Forelimb muscle (tissue), 1 donor: ENCODE measurements at places on chromosomes 2 and 18.

- DNase-seq: no peak
Observed at GRCh38 chr18:32851936-32852335, 79.1 kb upstream of the KLHL14 start.

- DNase-seq: no peak
Observed at GRCh38 chr18:8726281-8726680, 20.9 kb downstream of the MTCL1 start.

GRCh38 chr2:62266433-62267038 is 70.6 kb downstream of the B3GNT2 start:
- no peak for DNase-seq

- DNase-seq: no peak
Observed at GRCh38 chr2:97736185-97736584, 22.8 kb downstream of the ZAP70 start.

DNA sequence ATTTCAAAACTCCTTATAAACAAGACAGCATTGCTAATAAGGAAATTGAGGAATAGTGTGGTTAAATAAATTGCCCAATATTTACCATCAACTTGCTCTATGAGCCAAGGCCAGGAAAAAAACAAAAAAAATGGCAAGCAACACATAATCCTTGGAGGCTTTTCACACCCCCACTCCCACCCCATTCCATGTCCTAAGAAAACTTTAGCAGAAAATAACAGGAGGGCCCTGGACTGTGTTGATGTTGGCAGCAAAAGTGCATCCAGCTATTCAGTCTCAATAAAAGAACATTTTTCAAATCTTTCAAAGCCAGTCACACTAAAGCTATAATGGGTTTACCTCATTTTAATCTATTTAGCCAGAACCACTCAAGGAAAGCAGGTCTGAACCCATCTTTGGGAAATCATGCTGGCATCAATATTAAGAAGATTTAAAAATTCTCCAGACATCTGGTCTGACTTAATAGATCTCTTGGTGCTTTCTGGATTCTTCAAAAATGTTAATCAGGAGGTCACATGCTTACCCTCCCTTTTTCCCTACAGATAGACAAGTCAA is 34.6 kb upstream of the STK17B start:
- no peak for DNase-seq

GRCh38 chr2:211371465-211371864 is 815.1 kb downstream of the CPS1 start:
- no peak for DNase-seq

DNA sequence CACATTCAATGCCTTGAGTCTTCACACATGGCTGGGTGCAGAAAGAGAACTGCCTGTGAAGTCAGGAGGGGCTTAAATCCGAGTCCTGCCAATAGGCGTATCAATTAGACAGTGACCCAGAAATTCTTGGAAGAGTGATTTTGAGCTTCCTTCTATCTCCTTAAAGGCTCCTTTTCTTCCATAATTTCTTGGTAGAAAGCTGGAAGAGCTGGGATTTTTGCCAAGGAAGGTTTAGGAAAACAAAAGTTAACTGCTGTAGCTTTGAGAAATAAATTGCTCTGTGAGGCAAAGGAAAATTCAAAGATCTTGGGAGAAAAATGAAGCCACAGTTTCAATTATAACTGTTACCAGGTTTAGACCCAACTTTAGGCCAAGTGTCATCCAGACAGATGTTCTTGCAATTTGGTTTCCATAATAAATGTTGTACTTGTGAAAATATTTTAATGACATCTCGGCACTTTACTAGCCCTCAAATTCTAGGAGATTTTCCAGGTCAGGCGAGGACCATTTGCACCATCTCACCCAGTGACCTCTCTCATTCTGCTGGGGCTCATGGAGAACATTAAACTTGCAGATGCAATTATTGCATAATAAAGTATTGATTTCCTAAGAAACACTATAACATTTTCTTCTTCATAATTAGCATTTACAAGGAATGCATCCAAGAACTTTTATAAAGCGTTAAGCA is 329.7 kb upstream of the MEIS1 start:
- DNase-seq: peak; percentile 70

- DNase-seq: no peak
Observed at GRCh38 chr18:39802648-39803229, 2152.3 kb upstream of the PIK3C3 start.

GRCh38 chr2:191512216-191512835 is 165.6 kb upstream of the NABP1 start:
- no peak for DNase-seq

- no peak for DNase-seq
Observed at GRCh38 chr18:62566199-62566598, 43.4 kb downstream of the ZCCHC2 start.

DNA sequence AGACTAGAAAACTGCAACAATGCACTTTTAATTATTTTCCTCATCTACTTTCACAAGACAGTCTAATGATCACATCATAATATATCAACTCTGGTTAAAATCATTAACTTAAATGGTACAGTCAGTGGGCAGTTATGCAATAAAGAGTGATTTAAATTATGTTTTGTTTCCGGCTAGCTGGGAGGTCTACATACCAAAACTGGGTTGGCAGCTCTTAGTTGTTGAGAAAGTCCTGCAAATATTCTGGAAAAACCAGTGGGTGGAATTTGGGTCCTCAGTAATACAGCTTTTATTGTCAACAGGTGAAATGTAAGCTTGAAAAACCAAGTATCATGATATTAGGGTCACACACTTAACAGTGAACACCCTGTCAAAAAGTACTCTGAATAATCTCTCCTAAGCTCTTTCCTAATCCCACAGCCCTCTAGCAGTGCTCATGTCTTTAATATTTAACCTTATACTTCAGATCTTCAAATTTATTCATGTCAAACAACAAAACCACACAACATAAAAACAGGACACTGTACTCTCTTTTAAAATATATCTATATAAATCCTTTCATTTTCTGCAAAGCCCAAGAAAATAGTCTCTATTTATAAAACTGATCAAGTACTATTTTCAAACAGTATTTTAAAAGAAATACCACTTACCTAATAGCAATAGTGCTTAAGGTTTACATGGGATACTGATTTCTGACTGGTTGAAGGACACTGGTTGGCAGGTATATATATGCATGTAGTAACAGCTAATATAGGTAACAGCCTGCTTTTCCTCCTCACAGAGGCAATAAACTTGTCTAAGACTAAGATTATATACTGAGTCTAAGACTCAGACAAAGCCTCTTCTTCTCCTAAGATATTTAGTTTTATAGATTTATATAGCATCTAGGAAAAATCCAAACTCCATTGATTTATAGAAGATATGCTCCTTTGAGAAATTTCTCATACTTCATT is 103.8 kb downstream of the GAREM1 start:
- no peak for DNase-seq

GRCh38 chr2:56133441-56133840 is 50.3 kb upstream of the CCDC85A start:
- DNase-seq: no peak

DNA sequence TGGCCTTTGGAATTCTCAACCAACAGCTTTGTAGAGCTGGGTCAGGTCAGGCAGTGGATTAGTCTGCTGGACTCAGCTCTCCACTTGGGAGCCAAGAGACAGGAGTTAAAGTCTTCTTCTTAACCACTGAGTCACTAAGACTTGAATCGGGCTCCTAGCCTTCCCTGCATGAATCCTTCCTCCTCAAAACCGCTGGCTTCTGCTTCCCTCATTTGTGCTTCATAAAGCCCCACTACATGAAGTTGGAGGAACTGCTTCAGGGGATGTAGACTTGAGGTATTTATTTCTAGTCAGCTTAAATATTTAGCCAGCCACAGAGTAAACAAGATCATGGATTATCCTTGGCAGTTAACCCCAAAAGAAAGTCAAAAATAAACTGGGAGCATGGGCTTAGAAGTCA is 536.3 kb upstream of the TNP1 start:
- DNase-seq: no peak

GRCh38 chr2:217195658-217196446 is 336.0 kb upstream of the TNP1 start:
- DNase-seq: no peak

- DNase-seq: no peak
Observed at GRCh38 chr2:177106212-177106611, 106.4 kb upstream of the HNRNPA3 start.

- DNase-seq: no peak
Observed at GRCh38 chr18:63539904-63540510, 2.2 kb upstream of the SERPINB12 start.

GRCh38 chr2:223418131-223418530 is 184.0 kb downstream of the SCG2 start:
- DNase-seq: no peak

GRCh38 chr18:37779220-37779619 is 213.6 kb upstream of the CELF4 start:
- DNase-seq: no peak

- no peak for DNase-seq
Observed at GRCh38 chr2:232586943-232587505, 36.5 kb downstream of the EIF4E2 start.

DNA sequence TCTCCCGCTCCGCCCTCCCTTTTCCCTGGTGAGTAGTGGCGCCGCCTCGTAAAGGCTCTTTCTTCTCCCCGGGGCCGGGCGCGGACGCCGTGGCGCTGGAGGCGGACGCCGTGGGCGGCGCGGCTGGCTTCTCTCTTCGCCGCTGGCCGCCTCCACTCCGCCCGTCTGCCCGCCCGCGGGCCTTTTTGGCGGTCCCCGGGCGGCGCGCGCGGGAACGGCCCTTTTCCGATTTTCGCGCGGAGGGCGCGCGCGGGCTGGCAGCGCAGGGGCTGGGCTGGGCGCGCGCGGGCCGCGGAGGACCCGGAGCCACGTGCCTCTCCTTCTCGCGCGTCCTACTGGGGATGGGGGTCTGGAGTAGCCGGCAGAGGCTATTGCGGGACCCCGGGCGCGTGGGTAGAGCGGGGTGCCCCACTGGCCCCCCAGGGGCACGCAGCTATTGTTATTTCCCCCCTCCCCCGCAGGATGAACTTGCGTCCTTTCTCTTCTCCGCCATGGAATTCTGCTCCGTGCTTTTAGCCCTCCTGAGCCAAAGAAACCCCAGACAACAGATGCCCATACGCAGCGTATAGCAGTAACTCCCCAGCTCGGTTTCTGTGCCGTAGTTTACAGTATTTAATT is 472 bp downstream of the SLC20A1 start:
- no peak for DNase-seq

- no peak for DNase-seq
Observed at GRCh38 chr18:71370095-71370494, 1081.2 kb downstream of the SOCS6 start.

DNA sequence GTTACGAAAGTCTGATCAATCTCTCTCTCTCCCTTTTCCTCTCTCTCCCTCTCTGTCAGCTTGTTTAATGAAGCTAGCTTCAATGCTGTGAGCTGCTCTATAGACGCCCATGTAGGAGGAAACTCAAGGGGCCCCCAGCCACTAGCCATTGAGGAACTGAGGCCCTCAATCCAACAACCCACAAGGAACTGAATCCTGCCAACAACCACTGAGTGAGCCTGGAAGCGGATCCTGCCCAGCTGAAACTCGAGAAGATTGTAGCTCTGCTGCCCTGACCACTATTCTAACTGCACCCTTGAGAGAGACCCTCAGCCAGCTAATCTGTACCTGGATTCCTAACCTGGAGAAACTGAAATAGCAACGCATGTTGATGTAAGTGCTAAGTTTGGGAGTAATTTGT is 129.2 kb downstream of the BCL11A start:
- no peak for DNase-seq

DNA sequence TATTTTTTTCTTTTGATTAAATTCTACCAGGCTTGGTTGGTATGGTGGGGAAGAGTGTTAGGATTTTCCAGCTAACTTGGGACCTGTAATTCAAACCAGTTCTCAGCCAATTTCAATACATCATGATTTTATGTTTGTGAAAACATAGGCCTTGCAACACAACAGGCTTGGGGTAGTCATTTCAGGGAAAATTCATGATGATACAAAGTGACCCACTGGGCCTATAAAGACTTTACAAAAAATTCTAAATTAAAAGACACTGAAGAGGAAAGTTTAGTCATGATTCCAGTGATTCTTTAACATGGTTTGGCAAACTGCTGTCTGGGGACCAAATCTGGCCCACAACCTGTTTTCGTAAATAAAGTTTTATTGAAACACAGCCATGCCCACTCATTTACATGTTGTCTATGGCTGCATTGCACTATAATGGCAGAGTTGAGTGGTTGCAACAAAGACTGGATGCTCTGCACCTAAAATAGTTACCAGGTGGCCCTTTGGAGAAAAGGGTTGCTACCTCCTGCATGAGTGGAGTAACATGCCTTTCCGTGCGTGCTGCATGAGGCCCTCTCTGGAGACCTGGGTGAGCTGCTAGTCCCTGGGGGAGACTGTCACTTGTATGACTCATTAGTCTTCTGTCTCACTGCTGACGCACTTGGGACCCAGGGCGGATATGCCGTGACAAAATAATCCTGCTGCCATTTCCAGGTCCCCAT is 73.6 kb downstream of the NPAS2 start:
- DNase-seq: no peak

GRCh38 chr2:151756820-151757219 is 22.5 kb upstream of the NEB start:
- DNase-seq: no peak

DNA sequence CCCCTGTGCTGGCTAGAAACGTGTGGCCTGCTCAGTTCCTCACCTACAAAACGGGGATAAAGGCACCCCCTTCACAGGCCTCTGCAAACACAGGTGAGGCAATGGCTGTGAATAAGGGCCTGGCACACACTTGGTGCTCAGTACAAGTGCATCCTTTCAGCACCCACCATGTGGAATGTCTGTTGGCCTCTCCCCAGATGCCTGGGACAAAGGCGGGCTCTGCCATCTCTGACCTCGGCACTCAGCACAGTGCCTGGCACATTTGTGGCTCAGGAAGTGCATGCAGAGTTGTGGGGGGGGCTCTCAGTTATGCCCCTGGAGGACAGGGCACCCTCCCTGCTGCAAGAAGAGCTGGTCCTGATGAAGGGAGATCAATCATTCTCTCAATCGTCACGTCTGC is 224.6 kb upstream of the RAB6C start:
- DNase-seq: no peak

GRCh38 chr2:240603846-240604245 is 17.3 kb downstream of the CAPN10 start:
- DNase-seq: no peak

GRCh38 chr2:28327581-28327955 is 65.1 kb upstream of the FOSL2 start:
- DNase-seq: no peak

GRCh38 chr2:19569300-19569791 is 210.9 kb upstream of the OSR1 start:
- no peak for DNase-seq

DNA sequence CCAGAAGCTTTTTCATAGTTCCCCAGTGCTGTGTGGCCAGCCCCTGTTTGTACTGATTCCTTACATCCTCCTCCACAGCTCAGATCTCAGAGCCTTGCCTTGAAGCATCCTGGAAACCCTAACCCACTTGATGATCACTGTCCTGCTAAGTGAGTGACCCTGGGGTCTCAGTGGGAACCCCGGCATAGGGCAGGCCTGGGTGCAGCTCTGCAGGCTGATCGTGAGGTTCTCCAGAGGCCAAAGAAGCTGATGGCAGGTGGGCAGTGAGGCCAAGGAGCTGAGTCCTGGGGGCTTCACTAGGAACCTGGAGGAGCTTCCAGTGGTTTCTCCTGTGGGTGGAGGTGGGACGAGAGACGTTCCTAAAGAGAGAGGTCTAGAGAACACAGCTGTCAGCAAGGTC is 47.4 kb upstream of the BIN1 start:
- no peak for DNase-seq
